ENCODE measurements at places on chromosomes 7 and 10.

DNA sequence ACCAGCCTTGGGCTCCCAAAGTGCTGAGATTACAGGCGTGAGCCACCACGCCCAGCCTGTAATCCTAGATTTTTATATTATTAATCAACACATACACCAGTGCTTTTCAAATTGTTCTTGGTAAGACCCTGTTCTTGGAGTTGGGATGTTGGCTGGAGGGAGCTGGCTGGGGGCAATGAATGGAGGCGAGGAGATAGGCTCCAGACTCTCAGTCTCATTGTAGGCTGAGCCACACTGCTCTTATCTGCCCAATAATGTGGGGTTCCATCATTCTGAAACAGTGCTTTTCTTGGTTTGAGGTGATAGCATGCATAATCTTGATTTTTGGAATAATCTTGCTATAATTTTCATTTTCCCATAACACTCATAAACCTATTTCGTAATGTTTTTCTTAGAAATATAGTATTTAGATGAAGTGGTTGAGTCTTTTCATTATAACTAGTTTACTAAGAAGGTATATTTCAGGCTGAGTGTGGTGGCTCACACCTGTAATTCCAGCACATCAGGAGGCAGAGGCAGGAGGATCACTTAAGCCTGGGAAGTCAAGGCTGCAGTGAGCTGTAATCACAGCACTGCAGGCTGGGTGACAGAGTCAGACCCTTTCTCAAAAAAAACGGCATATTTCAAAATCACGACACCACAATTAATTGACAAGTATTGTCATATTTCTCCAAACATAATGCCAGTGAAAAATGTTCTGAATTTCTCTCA, 65.1 kb upstream of the LYZL2 start:
- no peak for DNase-seq

DNA sequence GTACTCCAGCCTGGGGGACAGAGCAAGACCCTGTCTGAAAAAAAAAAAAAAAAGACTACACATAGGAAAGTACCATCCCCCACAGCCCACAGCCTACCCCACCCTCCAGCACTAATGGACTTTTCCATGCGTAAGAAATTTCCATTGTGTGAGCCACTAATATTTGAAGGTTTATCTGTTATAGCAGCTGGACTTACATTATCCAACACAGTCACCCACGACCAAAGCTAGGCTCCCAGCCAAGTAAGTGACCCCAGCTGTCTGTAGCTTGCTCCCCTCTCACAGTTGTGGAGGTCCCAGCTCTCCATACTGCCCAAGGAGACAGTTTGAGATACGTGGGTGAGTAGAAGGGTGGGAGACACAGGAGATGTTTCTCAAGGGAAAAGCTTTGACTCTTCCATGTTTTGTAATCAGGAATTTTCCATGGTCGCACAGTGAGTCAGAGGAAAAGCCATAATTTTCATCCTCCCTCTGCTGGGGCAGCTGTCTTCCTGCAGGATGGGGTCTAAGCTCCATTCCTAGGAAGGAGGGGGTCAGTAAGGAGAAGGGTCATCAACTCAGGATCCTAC, 57.4 kb downstream of the CAV1 start:
- peak; percentile 78 for DNase-seq

GRCh38 chr7:38716397-38716796, 85.2 kb upstream of the AMPH start:
- DNase-seq = no peak

DNA sequence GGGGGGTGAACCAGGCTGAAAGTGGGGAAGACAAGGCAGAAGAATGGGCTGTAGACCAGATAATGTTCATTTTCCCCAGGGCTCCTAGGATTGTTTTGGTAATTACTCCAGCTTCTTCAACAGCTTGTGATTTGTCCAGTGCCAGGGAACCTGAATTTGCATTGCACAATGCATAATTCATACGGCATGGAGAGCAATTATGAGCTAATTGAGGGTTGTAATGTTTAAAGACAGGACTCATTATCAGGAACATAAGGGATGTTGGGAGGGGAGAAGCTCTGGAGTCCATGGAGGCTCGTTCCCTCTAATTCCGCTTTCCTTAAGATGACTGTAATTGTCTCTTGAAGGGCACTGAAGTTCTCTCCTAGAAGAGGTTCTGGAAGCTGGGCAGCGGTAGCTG, 405.0 kb upstream of the ZMIZ1 start:
- no peak for DNase-seq

GRCh38 chr7:16078076-16078952, 343.0 kb downstream of the CRPPA start:
- no peak for DNase-seq

DNA sequence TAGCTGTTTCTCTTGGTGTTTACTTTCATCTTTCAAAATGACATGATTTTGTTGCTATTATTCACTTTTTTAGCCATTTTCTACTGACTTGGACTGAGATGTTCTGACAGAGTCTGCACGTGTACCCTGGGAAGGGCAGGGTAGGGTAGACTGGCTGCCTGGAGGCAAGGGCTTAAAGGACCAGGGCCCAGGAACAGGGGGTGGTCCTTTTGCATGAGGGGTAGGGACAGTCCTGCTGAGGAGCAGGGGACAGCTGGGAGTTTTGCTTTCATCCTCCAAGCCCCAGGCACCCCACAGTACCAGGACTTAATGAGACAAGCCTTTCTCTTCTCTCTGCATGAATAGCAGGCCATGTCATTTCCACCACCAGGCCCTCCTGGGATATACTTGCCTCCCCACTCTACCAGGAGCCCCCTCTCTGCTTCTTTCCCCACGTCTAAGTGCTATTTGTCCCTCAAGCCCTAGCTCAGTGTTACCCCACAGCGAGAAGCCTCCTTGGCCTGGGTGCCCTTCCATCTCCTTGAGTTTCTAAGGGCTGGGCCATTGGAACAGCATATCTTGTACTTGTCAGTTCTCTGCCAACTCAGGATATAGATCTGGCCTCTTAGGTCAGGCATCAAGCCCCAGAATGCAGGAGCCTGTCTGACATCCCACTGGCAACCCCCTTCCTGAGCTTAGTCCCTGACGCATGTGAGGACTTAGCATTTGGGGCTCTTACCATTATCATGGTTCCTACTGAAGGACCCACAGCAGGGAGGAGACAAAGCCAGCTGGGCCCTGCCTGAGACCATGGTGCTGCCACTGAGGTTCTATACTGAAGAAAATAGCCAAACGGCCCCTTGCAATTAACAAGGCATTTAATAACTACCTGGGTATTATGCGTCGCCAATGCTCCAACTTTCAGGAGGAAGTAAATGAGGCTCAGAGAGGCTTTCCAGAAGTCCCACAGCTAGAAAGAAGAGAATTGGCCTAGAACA, 78.4 kb upstream of the UNC5B start:
- no peak for DNase-seq

DNA sequence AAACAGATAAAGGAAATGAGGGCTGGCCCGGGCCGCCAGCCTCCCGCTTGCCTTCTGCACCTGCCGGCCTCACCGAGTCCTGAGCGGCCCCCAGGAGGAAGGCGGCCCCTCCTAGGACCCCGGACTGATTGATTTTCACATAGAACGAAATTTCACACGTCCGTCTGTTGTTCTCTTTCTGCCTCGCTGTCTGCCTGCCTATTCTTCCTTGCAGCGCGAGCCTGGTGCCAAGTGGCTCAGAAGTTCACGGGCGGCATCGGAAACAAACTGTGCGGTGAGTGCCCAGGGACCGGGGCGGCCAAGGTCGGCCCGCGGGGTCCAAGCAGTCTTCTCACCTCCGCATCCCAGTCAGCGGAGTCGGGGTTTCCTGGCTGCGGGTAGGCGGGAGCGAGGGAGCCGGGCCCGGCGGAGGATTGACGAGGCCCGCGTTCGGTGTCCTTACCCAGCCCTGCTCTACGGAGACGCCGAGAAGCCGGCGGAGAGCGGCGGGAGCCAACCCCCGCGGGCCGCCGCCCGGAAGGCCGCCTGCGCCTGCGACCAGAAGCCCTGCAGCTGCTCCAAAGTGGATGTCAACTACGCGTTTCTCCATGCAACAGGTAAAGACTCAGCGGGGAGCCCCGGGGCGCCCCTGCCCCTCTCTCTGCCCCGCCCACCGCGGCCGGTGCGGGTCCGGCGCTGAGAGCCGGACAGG, 967 bp downstream of the GAD2 start:
- no peak for DNase-seq

GRCh38 chr7:45460379-45460778, 113.8 kb upstream of the ADCY1 start:
- no peak for DNase-seq

DNA sequence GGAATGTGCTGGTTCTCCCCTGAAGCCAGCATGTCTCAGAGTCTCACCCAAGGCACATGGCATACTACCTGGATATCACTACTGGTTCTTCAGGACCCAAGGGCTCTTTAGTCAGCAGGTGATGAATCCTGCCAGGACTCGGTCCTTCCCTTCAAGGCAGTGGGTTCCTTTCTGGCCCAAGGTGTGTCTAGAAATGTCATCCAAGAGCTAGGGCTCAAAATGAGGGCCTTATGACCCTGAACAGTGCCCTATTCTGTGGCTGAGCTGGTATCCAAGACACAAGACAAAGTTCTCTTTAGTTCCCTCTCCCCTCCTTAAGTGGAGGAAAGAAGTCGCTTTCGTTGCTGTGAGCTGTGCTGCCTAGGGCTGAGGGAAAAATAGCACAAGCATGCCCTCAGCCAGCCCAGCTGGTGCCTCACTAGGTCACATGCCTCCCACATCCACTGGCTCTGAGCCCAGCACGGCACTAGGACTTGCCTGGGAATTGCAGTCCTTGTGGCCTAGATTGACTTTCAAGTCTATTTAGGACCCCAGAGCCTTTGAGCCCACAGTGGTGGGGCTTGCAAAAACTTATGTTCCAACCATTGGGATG, 106.0 kb downstream of the BMS1 start:
- no peak for DNase-seq

DNA sequence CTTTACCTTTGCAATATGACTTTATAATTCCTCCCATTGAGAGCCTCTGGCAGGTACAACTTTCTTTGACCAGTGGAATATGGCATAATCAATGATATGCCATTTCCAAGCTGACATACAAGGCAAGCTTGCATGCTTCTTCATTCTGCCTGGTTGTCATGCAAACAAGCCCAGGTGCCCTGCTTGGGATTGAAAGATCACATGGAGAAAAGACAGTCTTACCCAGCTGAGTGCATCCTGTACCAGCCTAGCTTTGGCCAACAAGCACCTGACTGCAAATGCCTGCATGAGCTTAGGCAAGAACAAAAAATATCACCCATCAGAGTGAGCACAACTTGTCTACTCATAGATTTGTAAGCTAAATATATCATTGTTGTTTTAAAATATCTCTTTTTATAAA, 82.9 kb upstream of the KCND2 start:
- DNase-seq = no peak

DNA sequence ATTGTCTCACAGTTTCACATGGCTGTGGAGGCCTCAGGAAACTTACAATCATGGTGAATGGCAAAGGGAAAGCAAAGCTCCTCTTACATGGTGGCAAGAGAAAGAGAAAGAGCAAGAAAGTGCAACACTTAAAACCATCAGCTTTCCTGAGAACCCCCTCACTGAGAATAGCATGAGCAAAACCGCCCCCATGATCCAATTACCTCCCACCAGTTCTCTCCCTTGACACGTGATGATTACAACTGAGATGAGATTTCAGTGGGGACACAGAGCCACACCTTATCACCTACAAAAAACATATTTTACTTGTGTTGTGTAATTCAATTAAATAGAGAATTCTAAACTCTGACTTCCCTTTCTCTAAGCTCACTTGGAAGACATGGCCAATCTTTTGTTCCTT, 80.2 kb downstream of the SEMA3C start:
- no peak for DNase-seq

DNA sequence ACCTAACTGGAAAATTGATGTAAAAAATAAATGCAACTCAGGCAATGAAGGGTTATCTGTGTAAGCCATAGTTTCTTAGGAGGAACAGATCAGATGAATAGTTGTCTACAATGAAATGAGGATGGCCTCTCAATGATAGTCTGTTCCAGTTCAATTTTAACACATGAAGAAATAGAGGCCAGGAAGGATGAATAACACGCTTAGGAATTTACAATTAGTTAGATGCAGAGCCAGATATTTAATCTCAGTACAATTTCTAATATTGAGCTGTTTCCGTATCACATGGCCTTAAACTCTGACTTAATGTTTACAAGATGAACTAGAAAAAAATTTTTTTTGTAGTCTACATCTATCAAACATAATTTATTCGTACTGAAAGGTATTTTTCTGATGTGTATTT, 176.6 kb downstream of the GALNT11 start:
- peak; percentile 31 for DNase-seq

- no peak for DNase-seq
Observed at GRCh38 chr10:131833013-131833412, 67.8 kb upstream of the PPP2R2D start.

DNA sequence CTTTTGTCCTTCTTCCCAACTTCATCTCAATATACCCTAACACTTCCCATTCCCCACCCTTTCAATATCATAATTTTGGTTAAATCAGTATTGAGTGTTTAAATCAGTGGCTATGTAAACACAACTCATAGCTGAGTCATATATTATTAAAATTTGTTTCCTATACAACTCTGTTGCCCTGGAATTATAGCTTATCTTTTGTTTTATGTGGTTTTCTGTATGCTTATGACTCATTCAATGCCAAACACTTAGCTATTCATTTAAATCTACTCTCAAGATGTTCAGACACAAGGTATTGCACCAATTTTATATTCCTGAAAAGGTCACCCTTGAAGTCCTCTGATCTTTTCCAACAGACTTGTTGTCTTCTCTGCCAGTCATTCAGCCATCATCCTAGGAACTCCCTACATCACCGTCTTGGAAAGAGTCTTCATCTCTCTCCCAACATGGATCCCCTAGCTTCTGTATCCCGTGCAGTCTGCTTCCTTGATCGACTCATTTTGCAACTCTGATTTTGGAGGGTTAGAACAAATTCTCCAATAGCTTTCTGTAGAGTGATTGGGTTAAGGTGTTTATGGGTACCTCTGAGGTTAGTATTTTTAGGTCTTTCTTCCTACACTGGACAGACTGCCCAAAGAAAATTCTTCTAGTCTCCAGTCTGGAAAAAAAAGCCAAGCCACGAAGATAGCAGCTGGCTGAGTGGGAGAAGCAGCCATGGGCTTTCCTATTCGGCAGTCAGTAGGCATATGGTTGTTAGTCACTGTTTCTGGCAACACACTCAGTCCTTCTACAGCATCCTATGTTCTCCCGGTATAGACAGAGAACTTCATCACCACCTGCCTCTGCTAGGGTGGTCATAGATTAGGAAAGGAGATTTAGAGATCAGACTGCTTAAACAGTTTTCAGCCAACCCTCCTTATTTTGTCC, 102.1 kb downstream of the CRPPA start:
- DNase-seq = no peak
